ENCODE measurements at places on chromosomes 7 and 10.

- DNase-seq: no peak
These were observed 20.1 kb downstream of the P4HA1 start for GRCh38 chr10:73076360-73077183.

DNA sequence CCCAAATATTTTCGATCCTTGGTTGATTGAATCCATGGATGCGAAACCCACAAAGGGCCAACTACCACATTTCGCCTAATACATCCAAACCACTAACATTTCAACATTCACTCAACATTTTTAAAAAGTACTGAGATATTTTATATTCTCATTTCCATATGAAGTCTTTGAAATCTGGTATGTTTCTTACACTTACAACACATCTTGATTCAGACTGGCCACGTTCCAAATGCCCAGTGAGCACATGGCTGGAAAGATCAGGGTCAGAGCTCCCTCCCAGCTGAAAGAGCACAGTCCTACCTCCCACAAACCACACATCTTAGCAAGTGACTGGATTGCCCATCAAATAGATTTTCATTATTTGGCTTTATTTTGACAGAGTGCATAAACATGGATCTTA, 18.9 kb downstream of the NCAPG2 start:
- DNase-seq: no peak

DNA sequence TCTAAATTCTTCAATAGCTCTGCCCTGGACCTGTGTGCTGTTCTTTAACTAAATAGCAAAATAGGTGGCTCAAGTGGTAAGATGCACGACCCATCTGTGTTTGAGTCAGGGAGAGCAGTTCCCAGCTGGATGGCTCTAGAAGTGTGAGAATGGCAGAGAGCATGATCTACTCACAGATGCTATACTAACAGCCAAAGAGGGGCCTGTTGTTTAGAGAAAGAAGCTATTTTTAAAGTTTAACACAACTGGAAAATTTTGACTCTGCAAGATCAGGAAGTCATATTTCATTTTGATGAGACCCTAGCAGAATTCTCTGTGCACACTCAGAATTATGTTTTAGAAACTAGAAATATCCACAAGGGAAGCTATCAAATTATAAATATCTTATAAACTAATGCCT, 87.4 kb upstream of the PIP4K2A start:
- no peak for DNase-seq

GRCh38 chr7:7816816-7817536, 98.6 kb upstream of the RPA3 start:
- DNase-seq: no peak

DNA sequence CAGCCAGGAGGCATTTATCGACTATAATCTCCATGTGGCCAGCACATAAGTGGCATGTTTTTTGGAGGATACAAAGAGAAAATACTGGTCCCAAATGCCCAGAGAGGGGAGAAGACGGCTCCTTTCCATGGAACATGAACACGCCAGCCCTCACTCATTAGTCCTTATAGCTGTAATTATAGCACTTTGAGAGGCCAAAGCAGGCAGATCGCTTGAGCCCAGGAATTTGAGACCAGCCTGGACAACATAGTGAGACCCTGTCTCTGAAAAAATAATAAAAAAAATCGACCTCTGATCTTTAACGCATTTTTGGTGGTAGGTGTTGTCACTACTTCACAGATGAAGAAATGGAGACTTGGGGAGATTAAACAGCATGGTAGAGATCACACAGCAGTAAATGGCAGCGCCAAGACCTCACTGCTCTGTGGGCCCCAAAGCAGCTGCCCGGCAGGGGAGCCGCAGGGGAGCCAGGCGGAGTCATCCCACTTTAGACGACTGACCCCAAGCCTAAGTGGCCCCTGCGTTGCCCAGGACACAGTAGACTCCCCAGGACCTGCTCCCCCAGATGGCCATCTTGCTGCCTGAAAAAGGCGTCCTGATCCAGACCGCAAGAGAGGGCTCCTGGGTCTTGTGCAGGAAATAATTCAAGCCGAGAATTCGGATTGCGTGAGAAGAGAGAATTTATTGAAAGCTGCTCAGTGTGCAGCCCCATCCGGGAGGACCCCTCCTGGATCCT, 21.2 kb upstream of the PRKAG2 start:
- no peak for DNase-seq

- no peak for DNase-seq
These were observed 84.5 kb upstream of the CSTF2T start for GRCh38 chr10:51783941-51784340.

- no peak for DNase-seq
These were observed 336.4 kb downstream of the NRG3 start for GRCh38 chr10:82211346-82211745.

GRCh38 chr10:31020209-31020608, 11.5 kb downstream of the ZNF438 start:
- no peak for DNase-seq

- no peak for DNase-seq
These were observed 378.1 kb downstream of the RPS24 start for GRCh38 chr10:78411716-78412115.
